ENCODE measurements at places on chromosomes 12 and 14.

- no peak for DNase-seq
These were observed 15.4 kb downstream of the TRIM9 start for GRCh38 chr14:51079489-51079888.

DNA sequence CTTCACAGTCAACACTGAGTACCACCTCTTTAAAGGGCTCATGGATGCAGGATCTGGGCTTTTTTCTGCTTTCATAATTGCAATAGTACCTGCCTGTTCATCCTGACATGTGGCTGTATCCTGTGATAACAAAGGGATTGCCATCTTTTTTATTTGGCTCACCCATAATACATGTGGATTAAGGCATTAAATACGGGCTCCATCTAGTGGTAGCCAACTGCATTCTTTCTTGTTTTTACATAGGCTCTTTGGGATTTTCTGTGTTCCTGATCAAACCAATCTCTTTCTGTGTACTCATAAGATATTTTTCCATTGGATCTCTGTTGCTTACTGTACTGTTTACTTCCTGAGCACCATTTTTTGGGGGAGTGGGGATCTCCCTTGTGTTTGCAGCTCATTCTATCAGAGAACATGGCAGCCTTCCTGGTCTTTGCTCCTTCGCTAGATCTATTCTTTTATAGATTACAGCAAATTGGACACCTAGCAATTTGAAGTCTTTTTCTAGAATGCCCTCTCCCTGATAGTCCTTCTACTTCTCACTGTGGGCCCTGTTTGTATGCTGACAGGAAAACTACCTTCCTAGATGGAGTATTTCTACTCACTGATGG lies 723.4 kb upstream of the MDGA2 start:
- DNase-seq = no peak

DNA sequence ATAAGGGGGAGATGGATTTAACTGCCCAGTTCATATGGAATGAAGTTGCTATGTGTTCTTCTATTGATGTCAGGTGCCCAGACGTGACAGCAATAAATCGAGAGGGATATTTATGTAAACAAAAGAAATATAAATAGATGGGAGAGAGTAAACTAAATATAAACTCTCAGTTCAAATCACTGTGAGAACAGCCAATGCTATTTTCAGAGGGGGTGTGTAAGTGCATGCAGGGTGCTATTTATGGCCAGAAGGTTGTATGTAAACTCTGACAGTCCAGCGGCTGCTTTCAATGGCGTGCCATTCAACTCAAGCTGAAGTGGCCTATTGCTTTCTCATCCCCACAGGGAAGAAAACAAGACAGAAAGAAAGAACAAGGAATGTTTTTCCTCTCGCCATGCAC lies 127.2 kb downstream of the KCNA5 start:
- no peak for DNase-seq

- DNase-seq = no peak
These were observed 15.1 kb downstream of the NDUFA9 start for GRCh38 chr12:4663971-4664505.

GRCh38 chr14:51382506-51382905 lies 142.5 kb downstream of the TMX1 start:
- DNase-seq = no peak

- DNase-seq = no peak
These were observed 86.3 kb upstream of the TBX3 start for GRCh38 chr12:114770323-114770722.

DNA sequence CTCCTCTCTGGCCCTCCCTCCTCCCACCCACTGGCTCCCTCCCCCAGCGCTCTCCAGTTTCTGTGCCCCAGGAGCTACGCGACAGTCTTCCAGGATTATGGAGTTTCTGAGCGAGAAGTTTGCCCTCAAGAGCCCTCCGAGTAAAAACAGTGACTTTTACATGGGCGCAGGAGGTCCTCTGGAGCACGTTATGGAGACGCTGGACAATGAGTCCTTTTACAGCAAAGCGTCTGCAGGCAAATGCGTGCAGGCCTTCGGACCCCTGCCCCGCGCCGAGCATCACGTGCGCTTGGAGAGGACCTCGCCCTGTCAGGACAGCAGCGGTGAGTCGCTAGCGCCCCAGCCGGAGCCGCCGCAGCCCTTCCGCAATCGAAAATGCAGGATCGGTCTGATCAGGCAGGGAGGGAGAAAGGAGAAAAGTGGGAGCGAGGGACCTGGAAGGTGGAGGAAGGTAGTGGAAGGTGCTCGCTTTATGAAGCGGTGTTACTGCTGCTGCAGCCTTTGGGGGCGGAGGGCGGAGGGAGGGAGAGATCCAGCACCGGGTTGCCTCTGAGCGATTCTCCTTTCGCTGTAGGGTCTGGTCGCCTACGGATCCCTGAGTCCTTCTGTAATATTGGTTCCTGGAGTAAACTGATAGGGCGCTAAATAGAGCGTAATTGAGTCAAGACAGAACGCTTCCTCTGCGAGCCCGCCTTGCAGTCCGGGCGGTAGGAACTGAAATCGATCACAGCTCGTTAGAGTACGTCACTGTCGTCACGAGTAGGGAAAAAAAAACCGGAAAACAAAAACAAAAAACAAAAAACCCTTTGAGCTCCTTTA lies at the start of gene ALX1:
Gene ALX1 (plus strand): TSS at position 56 of the 819 bp plus-strand sequence. CDS start 42 bp downstream, at position 98.
- DNase-seq = no peak

DNA sequence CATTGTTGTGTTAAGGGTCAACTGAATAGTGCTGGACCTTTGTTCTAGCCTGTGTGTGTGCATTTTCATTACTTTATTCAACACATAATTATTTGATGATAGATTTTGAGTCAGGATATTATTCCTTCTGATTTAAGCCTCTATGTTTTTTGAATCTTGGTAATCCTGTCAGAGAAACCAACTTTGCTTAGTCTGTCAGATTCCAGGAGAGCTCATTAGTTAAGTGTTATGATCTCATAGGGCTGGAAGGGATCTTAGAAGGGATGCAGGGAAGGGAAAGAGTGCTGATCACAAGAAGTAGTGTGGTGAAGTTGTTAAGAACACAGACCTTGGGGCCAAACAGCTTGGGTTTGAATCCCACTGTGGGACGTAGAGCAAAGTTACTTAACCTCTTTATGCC lies 52.9 kb downstream of the SCN8A start:
- DNase-seq = no peak

- DNase-seq = no peak
These were observed 277.8 kb upstream of the SYT1 start for GRCh38 chr12:78586790-78587189.

DNA sequence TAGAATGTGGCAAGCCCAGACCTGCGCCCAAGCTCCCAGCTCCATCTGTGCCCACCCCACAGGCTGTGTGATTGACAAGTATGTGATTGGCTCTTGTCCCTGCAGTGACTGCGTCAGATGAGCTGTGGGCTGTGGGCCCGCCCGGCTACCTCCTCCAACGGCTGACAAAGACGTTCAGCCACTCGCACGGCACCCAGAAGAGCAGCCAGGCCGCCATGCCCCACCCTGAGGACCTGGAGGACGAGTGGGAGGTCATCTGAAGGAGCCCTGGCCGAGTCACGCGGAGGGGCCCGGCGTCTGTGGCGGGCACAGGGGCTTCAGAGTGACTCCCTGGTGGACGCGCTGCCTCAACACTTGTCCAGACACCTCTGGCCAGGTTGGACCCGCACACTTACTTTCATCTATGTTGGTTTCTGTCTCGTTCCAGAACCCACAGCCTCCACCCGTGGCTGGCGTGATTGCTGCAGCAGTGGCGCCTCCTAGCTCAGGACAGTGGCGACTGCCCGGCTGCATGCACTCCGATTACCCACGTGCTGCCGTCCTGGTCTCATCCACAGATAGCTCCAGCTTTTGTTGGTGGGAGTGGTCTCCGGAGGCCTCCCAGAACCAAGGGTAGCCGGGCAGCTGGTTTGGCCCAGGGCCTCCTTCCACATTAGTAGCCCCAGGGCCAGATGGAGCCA lies 11.4 kb downstream of the ANKRD9 start:
- no peak for DNase-seq

- DNase-seq = no peak
These were observed 172.2 kb upstream of the PRICKLE1 start for GRCh38 chr12:42761601-42762350.

- DNase-seq = no peak
These were observed 16.6 kb downstream of the SSH1 start for GRCh38 chr12:108840605-108841332.

DNA sequence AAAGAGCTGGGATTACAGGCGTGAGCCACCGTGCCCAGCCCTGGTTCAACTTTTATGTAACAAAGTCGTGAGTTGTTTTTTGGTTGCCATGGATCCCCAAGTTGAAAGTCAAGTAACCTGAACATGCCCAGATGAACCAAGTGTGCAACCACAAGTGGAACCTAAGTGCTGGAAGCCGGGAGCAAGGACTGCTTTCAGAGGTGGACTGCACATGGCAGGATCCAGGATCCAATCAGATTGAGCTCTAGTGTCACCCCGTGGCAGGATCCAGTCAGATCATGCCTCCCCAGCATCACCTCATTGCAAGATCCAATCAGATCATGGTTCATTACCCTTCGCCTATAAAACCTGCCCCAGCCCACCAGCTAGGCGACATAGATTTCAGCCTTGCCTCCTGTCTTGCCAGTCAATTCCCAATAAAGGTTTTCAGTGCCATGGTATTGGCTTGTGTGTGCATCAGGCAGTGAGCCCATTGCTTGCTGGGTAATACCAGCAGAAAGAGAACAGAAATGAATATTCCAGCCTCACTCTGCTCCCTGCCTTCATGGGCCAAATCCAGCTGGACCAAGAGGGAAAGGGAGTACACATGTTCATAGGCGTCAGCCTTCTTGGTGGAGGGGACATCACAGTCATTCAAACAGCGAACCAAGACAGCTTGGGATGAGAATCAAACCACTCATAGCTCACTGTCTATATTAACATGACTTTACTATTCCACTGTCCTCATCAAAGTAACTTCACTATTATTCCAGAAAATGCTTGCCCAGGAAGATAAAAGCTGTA lies 43.6 kb upstream of the VASH1 start:
- DNase-seq = no peak

GRCh38 chr14:91331721-91332120 lies 85.9 kb downstream of the CCDC88C start:
- no peak for DNase-seq

DNA sequence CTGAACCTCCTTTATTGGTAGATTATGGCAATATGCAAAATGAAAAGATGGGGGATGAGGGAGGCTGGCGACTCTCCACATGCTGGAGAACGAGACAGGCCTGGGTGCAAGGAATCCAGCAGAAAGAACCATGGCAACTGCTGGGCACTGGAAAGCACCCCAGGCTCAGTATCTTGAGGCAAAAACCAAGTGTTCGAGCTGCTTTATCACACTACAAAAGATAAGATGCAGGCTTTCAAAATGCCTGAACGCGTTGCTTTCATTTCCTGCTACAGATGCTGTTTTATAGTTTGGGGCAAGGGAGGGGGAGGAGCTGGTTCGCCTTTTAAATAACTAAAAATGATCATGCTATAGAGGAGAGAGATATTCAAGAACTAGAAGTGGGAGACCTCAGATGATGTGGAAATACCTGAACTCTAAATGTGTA lies 38.9 kb downstream of the NIN start:
- DNase-seq = no peak

DNA sequence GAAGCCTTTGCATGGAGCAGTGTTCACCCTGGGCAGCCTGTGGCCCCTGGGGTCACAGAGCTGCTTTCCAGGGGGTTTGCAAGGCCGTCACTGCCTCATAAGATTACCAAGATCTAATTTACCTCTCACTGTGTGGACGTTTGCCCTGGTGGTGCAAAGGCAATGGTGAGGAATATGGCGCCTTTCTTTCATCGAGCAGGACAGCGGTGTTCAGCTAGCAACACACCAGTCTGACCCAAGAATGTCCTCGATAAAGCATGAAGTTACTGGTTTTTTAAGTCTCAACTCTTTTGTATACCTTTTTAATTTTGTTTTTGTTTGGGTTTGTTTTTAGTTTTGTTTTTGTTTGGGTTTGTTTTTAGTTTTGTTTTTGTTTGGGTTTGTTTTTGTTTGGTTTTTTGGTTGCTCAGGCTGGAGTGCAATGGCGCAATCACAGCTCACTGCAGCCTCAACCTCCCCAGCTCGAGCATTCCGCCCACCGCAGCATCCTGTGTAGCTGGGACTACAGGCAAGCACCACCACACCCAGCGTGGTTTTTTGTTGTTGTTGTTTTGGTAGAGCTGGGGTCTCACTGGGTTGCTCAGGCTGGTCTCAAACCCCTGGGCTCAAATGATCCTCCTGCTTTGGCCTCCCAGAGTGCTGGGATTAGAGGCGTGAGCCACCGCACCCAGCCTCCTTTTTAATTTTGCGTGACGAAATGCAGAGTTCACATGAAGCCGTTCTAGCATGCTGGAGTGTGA lies 57.9 kb downstream of the PPP2R5C start:
- no peak for DNase-seq

GRCh38 chr14:62146030-62146429 lies 383.8 kb downstream of the SNAPC1 start:
- no peak for DNase-seq

DNA sequence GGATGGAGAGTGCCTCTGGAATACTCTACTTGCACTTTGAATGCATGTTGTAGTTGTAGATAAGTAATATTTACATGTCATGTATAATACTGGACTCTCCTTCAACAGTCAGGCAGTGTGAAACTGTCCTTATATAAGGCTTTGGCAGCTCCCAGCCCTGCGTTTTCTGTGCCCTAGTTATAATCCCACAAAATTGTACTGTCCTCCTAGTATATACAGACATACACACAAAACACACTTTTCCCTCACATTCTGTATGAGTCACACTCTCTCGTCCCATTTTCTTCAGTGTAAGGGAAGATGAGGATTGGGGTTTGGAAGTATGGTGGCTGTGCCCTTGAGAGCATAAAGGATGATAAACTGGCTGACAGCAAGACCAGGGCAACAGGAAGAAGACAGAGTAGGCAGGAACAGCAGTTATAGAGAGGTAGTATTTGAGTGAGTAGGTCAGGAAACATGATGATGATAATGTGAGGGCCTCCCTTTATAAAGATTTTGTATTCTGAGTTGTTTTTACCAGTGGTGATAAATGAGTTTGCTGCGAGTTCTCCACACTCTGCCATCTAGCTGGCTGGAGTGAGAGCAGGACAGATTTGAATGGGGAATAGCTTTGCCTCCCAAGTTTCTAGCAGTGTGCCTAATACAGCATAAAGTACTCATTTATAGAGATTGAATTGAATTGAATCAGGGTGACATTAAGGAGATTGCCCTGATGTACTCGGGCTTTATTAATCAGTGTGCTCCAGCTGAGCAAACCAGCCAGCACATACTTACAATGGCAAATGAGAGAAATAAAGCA lies 5.0 kb downstream of the CREBL2 start:
- DNase-seq = no peak

DNA sequence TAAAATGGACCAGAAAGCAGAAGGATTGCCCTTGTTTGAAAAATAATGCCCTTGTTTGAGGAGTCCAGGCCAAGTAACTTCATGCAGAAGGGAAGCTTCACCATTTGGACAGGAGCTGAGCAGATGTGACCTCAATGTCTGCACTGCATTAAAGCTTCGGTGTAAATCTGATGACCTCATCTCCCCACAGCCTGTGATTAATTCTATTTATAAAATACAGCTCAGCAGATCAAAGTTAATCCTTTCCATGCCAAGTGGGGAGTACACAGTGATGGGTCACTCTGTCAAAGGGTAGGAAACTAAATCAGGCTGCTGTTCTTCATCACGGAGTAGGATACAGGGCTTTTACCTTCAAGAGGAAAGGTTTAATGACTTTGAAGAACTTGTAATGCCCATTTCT lies 533.7 kb downstream of the RPS29 start:
- no peak for DNase-seq
